ENCODE measurements at places on chromosomes 4 and X.

DNA sequence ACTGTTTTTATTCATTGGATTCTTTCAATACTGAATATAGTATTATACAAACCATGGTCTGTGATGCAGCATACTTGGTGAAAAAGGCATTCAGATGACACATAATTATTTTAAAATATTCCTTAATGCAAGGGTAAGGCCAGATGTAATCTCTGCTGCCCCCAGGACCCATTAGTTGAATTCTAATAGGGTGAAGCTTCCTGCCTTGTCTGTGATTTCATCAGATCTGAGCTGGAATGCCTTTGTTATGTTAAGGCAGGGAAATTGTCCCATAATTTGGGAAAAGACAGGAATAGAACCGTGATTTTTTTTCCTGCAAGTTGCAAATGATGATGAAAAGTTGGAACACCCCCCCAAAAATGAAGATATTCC, 26.1 kb downstream of the ZRSR2 start:
- DNase-seq, result no peak

- no peak for DNase-seq
Observed at GRCh38 chr4:11866391-11866790, 437.7 kb upstream of the HS3ST1 start.

GRCh38 chr4:119025916-119026661, 109.5 kb upstream of the MYOZ2 start:
- no peak for DNase-seq

- DNase-seq, result no peak
Observed at GRCh38 chr4:98626350-98626749, 32.1 kb downstream of the TSPAN5 start.

GRCh38 chr4:76441881-76442280, 6.9 kb downstream of the SHROOM3 start:
- no peak for DNase-seq

- DNase-seq, result no peak
Observed at GRCh38 chrX:14274691-14275090, 245.0 kb upstream of the GEMIN8 start.

GRCh38 chr4:163606896-163607691, 112.6 kb downstream of the TMA16 start:
- no peak for DNase-seq

DNA sequence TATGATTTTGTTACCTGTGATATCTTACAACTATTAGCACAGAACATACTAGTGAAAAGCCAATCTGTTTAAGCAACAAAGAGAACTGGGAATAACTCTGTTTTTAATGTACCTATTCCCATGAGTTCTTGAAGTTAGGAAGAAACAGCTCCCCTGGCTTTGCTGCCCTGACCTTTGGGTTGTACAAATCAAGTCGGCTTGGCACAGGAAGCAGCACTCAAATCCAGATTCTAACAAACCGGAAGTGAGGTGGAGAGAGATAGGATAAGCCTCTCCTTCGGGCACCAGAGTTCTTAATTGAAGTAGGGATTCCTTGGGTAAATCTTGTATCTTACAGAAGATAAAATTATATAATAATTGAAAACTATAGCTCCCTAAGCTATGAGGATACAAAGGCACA, 144.8 kb upstream of the CPEB2 start:
- DNase-seq, result no peak

DNA sequence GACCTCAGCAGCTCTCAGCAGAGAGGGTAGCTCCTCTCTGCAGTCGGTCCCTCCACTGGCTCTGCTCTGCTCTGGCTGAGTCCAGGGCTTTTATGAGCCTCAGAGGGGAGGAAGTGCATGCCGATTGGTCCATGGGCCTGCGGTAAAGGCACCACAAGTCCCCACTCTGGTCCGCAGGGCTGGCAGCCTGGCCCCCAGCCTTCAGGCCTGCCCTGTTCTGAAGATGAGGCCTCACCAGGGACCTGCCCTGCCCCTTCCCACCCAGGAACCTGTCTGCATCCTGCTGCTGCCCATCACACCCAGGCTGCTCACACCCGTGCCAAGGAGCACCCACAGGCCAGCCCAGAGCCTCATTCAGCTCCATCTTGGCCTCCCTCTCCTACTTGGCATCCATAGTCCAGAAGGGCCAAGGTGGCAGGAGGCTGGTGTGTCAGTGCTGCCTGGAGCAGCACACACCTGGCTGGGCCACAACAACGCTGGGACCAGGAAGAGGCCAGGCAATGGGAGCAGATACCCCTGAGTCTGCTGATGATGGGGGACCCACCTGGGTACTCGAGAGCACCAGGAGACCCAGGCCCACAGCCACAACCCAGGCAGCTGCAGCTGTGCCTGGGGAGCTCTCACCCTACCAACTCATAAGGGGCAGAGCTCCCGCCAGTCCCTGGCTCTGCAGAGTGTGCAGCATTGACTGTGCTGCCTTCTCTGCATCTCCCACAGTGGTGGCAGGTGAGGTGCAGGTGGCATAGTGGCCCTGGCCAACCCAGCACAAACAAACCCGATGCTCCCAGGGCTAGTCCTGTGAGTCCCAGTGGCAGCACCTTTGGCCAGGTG, 191.9 kb upstream of the NUDT6 start:
- DNase-seq, result no peak

DNA sequence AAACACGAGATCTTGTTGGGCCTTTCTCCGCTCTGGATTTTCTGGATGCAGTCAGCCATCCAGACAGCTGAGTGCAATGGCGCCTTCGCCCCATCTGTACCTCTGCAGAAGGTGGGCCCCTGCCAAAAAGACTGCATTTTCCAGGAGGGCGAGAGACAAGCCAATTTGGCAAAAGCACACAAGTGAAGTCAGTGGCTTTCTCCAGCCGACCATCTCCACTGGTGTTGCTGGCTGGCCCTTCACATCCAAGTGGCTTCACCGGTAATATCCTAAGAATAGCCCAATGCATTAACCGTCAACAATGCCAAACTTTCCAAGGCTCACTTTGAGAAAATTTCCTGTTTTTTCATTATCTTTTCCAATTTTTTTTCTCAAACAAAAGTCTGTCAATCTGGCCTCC, 96.2 kb upstream of the MXRA5 start:
- DNase-seq, result no peak

- no peak for DNase-seq
Observed at GRCh38 chrX:115174548-115174947, 14.7 kb upstream of the RBMXL3 start.

- DNase-seq, result no peak
Observed at GRCh38 chrX:19127649-19128168, 5.4 kb upstream of the ADGRG2 start.

- no peak for DNase-seq
Observed at GRCh38 chrX:150934453-150934852, 36.0 kb upstream of the CD99L2 start.

DNA sequence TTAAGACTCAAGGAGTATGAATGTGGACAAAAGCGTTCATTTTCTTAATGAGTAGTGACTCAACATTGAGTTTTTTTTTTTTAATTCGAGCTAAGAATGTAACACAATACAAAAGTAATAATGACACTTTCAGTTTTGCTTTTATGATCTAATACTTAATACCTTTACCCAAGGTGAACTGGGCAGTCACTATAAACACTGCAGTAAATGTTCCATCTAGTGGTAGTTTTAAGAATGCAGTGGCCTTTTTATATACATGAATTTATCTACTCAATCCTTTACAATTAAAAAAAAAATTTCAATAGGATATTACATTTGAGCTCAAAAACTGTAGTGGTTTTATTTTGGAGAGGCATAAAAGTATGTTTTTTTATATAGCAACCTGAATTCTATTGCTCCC, 33.9 kb downstream of the PDK3 start:
- DNase-seq, result no peak

DNA sequence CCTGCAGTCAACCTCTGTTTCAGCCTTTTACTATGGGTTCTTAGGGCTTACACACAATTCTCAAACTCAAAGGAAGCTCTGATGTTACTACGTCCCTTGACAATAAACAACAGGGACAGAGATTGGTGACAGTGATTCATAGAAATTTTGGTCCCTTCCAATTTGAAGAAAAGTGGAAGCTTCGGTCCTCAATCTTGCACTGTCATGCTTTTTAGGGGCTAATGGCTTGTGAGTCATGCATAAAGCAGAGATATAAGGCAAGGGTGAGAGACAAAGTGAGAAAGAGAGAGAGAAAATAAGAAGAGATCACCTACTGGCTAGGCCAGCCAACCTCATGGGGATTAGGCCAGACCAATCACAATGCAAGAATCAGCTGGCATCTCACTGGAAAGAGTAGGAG, 63.2 kb upstream of the STARD8 start:
- DNase-seq, result no peak

GRCh38 chrX:72694170-72694569, 19.9 kb downstream of the PHKA1 start:
- DNase-seq, result no peak

DNA sequence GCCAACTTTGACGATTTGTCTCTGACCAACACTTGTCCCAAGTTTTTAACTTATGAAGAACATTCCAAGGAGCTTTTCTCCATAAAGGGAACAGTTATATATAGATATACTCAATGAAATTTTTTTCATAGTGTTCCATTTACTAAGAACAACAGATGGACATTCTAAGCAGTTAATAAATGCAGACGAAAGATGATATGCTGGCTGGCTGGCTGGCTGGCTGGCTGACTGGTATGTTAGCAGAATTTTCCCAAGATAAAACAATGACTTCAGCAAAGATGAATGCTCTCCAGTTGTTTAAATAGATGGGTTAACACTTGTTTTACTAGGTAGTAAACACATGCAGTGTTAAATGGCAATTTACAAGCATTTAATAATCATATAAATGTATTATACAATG, 62.2 kb downstream of the SPANXN3 start:
- no peak for DNase-seq

- no peak for DNase-seq
Observed at GRCh38 chr4:88109123-88109881, 49.1 kb downstream of the ABCG2 start.
